WTC11 (cell line): ENCODE measurements at places on chromosomes 5 and 9.

DNA sequence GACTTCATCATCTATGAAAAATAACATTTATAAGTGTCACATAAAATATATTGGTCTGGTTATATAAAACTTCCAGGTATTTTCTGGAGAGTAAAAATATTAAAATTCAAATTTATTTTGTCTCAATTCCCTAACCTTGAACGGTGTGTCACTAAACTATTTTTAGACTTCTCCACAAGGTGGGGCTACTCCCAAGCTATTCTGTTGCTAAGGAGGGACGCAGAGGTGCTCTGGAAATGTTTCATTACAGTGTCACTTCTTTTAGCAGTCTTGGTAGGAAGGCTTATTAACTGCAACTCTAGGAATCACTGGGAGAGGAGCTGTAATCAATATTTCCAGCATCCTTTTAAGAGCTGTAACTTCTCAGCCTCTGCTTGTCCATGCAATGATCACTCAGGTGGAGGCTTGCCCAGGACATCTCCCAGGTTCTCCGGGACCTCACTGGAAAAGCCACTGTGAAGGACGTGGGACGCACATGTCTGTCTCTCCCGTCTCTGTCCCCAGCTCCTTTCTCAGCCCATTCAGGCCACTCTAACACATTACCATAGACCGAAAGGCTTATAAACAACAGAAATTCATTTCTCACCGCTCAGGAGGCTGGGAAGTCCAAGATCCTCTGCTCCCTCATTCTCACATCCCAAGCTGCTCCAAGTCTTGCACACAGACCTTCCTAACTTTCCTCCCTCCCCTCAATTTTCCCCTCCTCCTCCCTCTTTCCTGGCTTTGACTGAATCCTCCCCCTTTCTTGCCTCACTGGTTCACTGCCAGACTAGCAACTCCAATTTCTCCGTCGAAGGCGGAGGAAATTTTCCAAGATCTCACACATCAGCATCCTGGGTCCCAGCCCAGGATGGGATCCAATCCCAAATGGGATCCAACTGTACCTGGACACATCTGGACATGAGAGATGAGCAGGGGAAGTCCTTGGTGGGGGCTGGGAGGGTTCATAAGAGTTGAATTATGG lies 32.7 kb upstream of the DNAH5 start:
- no peak for DNase-seq

- DNase-seq = no peak
These were observed 244.4 kb upstream of the ADRA1B start for GRCh38 chr5:159671886-159672285.

DNA sequence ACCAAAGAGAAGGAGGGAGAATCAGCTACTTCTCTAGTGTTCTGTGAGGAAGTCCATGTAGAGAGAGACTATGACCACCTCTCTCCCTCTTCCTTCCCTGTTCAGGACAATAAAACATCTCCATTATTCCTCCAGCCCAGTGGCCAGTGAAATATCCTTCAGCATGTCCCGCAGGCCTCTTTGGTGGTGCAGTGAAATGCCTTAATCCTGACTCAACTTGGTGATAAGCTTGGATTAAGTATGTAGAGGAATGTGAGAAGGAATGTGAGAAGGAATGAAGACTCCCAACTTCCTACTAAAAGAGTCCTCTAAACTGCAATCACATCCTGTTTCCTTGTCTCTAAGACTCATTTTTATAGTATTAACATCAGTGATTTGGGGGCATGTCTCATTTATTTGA lies 167.3 kb downstream of the TRPM3 start:
- DNase-seq = no peak

GRCh38 chr5:42951293-42951840 lies 88.8 kb downstream of the ANXA2R start:
- DNase-seq = no peak
